ENCODE measurements at places on chromosomes 5 and 9.

- DNase-seq, result no peak
Measured at GRCh38 chr5:98656796-98657195, 116.7 kb upstream of the RGMB start.

DNA sequence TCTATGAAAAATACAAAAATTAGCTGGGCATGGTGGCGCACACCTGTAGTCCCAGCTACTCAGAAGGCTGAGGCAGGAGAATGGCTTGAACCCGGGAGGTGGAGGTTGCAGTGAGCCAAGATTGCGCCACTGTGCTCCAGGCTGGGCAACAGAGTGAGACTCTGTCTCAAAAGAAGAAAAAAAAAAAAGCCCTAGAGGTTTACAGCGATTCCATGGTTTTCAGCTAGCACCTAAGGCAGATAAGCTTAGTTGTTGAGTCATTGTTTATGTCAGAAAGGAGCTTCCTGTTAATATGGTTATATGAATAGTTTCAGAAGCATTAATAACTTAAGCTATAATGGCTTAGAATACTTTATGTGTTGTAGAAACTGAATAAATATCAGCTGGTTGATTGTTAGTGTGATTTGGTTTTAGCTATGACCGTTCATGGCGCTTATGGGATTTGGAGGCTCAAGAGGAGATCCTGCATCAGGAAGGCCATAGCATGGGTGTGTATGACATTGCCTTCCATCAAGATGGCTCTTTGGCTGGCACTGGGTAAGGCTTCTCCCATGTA lies 13.0 kb downstream of the RNF183 start:
- DNase-seq, result no peak

- DNase-seq, result no peak
Measured at GRCh38 chr5:111953351-111954127, 196.5 kb upstream of the NREP start.

GRCh38 chr5:24703934-24704333 lies 59.2 kb upstream of the CDH10 start:
- DNase-seq, result no peak

GRCh38 chr5:157917899-157918809 lies 59.2 kb upstream of the CLINT1 start:
- peak; percentile 13 for DNase-seq

DNA sequence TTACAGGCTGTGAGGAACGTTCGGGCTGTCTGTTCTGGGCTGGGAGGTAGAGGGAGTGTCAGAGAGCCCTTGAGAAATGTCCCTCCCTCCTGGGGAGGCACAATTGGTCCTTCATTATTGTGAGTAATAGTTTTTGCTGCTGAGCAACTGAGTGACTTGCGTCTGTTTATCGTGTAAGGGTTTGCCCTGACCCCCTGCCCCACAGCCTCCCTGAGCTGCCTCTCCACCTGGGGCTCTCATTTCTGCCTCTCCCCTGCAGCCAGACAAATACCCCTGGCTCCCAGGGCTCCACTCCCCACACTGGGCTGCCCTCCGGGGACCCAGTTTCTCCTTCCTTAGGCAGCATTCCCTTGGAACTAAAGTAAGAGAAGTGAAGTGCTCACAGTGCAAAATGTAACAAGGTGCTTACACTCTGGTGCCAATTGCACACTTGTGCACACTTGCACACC lies 174.9 kb upstream of the MVB12B start:
- DNase-seq, result no peak

- no peak for DNase-seq
Measured at GRCh38 chr5:13740471-13740870, 204.0 kb downstream of the DNAH5 start.

- no peak for DNase-seq
Measured at GRCh38 chr9:129250786-129251185, 72.7 kb upstream of the IER5L start.

DNA sequence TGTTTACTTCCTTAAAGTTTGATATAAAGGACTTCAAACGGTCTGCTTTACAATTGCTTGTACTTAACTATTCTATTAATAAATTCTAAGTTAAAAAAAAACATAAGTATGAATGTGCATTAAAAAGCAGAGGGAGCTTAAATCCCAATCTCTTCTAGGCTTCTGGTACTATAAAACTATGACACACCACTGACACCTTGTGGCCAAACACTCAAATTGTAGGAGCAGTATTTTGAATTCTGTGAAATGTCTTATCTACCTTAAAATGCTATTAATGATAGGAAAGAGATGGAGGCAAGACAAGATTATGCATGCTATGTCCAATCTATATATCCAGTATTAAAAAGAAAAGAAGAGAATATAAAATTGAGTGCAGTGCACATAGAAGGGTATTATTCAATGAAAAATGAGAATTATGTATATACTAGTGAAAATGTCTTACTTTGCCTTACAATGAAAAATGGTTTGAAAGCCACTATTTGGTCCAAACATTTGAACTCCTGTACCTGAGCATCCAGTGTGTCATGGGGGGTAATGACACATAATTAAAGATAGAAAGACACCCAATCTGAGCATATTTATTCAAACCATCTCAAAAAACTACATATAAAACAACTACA lies 87.6 kb downstream of the ERP44 start:
- no peak for DNase-seq

GRCh38 chr9:126500600-126501382 lies 112.9 kb upstream of the LMX1B start:
- peak; percentile 35 for DNase-seq

- no peak for DNase-seq
Measured at GRCh38 chr5:113965225-113965624, 396.6 kb upstream of the KCNN2 start.

GRCh38 chr5:135246923-135247795 lies 151.9 kb downstream of the MACROH2A1 start:
- no peak for DNase-seq

GRCh38 chr5:179233909-179234562 lies 111.2 kb downstream of the ADAMTS2 start:
- DNase-seq, result no peak

- no peak for DNase-seq
Measured at GRCh38 chr9:23677446-23677845, 148.6 kb downstream of the ELAVL2 start.

- no peak for DNase-seq
Measured at GRCh38 chr5:148972974-148973374, 89.9 kb downstream of the SH3TC2 start.

GRCh38 chr9:6793203-6793602 lies 35.4 kb downstream of the KDM4C start:
- no peak for DNase-seq

DNA sequence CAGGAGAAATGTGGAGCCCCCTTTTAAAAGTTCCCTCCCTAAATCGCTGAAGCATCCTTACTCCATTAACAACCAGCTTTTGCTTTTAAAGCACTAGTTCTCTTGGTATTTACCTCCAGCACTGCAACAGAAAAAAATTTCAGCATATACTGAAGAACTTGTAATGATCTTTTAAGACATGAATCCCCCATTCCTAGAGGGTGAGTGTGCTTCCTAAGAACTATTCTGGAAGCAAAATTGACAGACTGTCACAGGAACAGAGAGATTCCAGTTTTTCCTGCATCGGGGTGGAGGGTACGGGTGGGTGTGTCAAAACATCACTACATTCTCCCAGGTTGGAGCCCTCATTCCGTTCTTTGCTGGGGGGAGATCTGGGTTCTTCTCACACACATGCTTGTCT lies 151.9 kb downstream of the EBF1 start:
- DNase-seq, result no peak

DNA sequence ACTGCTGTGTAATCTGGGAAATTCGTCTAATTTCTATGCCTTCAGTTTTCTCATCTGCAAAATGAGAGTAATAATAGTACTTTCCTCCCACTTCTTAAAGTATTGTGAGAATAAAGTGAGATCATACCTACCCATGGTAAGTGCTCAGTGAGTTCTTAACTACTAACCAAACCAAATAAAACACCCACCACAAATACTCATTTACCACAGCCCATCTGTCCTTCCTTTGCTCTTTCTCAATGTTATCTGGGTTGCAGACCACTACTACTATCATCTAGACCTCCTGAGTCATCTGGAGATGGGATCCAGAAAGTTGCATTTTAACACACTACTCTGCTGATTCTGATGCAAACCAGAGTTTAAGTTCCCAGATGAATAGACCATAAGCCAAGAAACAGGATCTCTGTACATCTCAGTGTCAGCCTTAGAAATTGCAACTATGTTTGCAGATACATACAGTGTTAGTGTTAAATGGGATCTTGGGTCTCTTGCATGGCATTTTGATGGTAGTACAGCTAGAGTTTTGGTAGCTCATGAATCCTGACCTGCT lies 105.4 kb upstream of the ATP10B start:
- no peak for DNase-seq

DNA sequence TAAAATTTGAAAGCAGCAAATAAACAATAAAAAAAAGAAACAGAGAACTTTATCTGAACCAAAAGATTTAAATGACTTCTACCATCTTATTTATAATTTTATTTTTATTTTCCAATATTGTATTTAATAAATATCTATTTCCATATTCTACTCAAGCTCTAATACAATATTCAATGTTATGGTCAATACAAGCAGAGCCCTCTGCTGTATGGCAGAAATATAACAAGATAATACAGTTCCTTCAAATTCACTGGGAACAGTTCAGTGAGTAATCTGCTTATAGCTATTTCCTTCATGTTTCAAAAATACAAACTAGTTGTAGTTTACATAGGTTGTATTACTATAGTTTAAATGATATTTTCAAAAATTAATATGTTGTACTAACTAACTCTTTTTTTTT lies 332.7 kb downstream of the PRDM9 start:
- DNase-seq, result no peak

GRCh38 chr5:169909945-169910344 lies 70.3 kb downstream of the INSYN2B start:
- no peak for DNase-seq

DNA sequence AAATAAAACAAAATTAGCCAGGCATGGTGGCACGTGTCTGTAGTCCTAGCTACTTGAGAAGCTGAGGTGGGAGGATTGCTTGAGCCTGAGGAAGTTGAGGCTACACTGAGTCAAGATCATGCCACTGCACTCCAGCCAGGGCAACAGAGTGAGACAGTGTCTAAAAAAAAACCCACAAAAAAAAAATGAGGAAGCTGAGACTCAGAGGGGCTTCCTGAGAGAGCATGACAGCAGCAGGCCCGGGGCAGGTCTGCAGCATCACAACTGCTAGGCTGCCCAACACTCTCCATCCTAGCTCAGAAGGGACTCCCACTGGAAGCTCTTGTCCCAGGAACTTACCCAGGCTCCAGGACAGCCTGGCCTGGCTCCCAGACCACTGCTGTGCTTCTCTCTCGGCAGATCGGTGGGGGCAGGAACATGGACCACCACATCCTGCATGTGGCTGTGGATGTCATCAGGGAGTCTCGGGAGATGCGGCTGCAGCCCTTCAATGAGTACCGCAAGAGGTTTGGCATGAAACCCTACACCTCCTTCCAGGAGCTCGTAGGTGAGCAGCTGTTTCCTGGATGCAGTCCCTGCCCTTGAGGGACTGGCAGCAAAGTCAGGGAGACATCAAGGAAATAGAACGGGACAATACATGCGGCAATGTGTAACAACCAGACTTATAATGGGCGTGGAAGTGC lies 19.1 kb downstream of the PTGS1 start:
- no peak for DNase-seq

- no peak for DNase-seq
Measured at GRCh38 chr9:128192601-128193371, 1.4 kb upstream of the CIZ1 start.

GRCh38 chr5:149071756-149072155 lies 8.9 kb upstream of the SH3TC2 start:
- DNase-seq, result no peak

- DNase-seq, result no peak
Measured at GRCh38 chr9:129322022-129322621, 144.1 kb upstream of the IER5L start.

GRCh38 chr9:6909181-6909580 lies 151.4 kb downstream of the KDM4C start:
- DNase-seq, result no peak

- no peak for DNase-seq
Measured at GRCh38 chr5:98578438-98578837, 195.0 kb upstream of the RGMB start.

- DNase-seq, result no peak
Measured at GRCh38 chr9:132595319-132595718, 12.9 kb downstream of the BARHL1 start.

DNA sequence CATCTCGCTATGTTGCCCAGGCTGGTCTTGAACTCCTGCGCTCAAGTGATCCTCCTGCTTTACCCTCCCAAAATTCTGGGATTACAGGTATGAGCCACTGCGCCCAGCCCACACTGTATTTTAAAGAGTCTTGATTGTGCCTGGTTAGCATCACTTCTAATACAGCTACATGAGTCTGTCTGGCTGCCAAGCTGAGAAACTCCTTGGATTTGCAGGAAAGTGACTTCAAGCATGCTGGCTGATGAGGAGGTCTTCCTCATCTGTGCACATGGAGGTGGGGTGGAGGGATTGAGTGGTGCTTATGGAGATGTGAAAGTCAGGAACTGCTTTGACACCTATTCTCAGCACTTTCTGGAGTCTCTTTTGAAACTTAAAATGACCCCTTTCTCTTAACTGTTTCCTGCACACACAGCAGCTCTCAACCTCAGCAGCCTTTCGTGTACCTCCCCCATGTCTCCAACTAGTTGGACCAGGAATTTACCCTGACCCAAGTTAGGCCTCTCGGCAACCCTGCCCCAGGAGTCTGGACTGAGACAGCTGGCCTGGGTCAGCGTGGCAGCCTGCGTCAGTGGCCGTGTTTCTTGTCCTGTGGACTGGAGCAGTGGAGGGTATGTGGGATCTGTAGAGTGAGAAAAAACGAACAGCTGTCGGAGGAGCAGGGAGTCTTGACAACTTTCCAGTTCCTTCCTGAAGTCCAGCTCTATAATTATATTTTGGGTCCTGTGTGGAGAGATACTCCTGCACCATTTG lies 72.5 kb downstream of the ACER2 start:
- DNase-seq, result no peak

DNA sequence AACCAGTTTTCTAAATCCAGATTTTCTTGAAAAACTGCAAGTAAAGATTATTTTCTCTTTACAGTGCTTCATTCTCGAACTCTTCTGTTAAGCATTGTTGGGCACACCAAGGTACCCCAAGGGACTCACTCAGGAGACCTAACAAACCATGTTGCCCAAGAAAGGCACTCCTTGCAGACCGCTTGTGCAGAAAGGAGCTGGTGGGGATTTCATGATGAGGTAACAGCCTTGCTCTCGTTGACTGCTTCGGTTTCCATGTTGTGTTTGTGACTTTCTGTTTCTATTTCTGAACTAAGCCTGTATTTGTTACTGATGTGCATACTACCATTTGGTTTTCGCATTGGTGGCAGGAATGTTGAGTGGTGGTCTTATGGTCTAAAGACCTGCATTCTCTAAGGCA lies 266.6 kb upstream of the DAP start:
- DNase-seq, result no peak

DNA sequence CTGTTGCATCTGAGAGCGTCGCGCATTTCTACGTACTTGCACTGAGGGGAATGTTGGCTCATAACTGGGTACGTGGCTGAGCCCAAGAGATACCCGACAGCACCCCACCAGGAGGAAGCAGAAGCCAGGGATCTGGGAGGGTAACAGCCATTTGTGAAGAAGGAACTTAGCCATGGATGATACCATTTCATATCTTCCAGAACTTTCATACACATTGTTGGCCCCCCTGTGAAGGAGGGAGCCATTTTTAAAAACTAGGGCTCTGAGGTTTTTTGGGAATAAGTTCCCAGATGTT lies 101.4 kb upstream of the SLC44A1 start:
- DNase-seq, result no peak
